ENCODE measurements at places on chromosomes 5 and 9. TPM values are rescaled to one million over a fixed set of nuclear protein-coding genes. Genes with fewer than 3 reads are reported as not detected.

The ANAPC2 gene
- total RNA-seq: 18.9 TPM

DNA sequence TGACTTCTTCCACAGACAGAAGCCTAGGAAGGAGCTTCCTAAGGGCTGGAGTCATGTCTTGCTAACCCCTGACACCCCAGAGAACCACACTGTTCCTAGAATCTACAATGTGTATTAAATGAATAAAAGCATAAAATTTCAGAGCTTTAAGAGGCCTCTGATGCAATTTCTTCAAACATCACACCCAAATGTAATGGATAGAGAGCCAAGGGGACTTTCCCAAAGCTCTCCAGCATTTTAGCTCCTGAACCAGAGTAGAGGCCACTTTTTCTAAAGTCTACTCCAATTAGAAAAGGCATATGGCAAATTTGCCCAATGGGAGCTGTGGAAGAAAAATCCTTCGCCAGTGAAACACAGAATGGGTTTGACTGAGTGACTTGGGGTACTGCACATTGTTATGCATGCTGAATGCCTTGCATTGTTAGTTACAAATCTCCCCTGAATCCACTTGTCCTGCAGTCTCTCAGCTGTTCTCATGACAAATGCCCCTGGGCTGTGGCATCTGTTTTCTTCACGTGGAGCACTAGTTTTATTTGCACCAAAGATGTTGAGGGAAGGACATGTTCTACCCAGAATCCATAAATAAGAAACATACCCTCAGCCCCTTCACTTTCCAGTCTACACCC is 334.0 kb downstream of the ASTN2 start:
- peak; percentile 31 for DNase-seq

The PAXX gene
- total RNA-seq: 31.5 TPM

DNA sequence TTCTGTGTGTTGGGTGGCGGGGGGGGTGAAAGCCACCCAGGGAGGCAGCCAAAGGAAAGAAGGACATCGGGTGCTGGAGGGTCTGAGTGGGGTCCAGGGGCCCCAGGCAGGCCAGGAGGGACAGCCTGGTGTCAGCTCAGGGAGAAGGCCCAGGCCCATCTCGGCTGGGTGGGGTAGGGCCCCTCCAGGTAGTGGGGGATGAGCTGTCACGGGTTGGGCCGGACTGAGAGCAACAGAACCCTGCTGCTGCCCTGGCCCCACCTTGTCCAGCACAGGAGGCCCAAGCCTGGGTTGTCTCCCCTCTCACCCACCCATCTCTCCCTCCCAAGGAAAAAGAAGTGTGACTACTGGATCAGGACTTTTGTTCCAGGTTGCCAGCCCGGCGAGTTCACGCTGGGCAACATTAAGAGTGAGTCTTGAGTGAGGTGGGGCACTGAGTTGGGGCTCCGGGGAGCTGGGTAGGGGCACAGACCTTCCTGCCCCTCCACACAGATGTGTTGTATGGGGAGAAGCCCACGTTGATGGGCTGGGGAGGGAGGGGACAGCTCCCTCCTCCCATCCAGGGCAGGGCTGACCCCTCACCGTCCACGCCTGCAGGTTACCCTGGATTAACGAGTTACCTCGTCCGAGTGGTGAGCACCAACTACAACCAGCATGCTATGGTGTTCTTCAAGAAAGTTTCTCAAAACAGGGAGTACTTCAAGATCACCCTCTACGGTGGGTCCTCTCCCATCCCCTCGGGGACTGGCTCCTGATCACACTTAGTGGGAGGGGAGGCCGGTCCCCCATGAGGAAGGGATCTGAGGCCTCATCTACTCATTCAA is 2.3 kb downstream of the LCN2 start:
- no peak for DNase-seq

DNA sequence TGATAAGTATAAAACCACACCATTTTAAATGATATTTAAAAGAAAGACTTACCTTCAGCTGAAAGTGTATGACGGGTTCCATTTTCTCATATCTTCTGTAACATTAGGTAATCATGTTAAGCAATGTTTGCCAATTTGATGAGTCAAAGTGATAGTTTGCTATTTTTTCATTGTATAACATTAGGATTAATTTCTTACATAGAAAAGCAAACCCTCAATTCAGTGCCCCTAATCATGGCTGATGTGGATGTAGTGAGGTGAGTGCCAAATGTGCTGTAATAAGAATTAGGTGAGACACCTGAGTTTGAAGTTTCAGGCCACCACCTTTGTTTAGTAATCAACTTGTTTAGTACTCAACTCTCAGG is 68.0 kb downstream of the UNC13B start:
- DNase-seq: no peak

DNA sequence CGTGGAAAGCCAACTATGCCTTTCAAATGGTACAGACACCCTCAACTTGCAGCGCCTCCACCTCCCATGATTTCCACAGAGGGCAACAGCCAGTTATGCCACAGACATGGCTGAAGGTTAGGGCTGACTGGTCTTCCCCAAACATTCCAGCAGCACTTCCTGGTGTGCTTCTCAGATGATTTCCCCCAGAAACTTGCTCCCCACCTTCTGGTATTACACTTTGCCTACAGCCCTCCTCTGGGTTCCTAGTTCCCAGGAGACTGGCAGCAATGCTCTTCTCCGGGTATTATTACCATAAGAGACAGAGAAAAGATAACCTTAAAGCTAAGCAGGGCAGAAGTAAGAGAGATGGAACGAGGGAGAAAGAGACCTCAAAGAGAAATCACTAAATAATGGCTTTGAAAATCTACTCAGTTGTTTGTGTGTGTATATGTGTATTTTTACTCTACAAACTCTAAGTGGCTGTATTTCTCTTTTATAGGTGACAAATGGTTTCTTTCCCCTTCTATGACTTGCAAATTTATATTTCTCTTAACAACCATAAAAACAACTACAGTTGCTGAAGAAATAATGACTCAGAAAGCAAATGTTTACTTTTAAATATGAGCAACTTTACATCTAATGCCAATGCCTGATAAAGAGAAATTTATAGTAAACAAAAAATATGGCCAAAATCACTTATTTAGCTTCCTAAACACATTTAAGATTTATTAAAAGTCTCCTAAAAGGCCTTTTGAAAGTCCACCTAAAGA is 133.8 kb downstream of the PDE4D start:
- DNase-seq: no peak

- no peak for DNase-seq
These were observed 6.4 kb downstream of the CSF1R start for GRCh38 chr5:150079909-150080461.

The C5orf52 gene
- total RNA-seq: not detected

DNA sequence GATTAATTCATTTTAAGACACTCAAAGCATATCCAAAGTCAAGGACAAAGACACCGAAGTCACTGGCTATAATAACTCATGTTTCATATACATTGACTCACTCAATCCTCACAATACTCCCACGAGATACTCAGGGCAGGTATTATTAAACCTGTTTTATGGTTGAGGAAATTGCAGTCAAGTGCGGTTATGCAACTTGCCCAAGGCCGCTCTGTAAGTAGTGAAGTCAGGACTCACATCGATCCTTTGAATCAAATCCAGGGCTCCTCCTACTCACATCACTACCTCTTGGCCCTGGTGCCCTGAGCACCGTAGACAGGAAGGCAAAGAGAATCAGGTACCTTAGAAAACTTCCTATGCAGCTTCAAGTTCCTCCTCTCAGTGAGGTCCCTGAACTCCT is 87.8 kb upstream of the APC start:
- no peak for DNase-seq

The TERT gene
- 2.4 TPM for total RNA-seq

DNA sequence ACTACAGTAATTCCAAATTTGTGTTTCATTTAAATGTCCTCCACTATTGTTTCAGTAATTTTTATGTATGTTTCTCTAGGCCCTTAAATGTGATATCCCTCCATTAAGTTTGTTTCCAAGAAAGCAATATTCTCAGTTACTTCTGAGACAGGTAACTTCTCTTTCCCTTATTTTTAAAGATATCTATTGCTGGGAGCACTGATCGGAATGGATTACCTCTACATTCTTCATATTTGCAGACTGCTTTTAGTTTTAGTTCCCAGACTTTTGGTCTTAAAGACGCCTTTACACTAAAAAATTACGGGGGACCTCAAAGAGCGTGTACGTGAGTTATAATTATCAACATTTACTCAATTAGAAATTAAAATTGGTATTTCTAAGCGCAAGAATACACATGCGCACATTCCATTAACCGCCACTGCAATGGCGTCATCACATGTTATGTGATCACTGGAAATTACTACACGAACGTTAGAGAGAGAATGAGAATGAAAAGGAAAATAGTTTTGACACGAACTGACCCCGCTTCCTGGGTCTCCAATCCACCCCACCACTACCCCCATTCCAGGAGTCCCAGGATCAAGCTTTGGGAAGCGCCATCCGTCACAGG is 519 bp upstream of the RAD50 start:
- no peak for DNase-seq

The HAVCR2 gene
- 0.19 TPM for total RNA-seq

The NRG2 gene
- total RNA-seq: 0.13 TPM

The GABRA6 gene
- not detected for total RNA-seq

DNA sequence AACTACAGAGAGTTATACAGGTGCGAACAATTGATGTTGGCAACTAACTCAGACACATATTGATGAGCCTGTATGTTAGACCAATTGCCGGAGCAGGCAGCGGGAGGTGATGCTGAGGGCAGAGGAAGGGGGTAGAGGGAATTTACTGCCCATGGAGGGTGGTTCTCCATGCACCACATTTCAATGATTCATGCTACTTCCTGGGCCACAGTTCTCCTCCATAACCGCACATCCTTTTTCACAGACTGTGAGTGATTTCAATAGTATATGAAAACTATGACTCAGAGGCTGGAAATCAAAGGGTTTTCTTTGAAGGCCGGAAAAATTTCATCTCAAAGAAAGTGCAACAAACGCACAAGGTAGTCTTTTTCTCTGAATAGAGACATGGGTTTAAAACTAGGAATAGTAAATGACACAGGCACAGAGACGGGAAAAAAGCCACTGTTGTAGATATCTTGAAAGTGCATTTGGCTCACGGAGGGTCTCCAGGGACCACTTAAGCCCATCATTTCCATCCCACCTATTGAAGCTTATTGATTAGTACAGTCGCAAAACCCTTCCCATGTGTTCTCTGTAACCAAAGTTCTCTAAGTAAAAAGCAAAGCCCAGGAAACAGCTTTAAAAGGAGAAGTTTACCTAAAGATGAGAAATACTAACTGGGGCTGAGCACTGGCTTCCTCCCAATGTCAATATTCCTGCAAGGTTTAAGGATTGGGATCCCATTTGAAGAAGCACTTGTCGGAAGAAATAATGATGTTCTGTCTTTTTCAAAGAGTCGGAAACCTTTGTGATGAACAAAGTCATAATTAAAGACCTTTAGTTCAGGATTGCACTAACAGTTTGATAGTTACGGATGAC is 28.0 kb upstream of the ADAM19 start:
- DNase-seq: no peak

The SH3GL2 gene
- total RNA-seq: 1.2 TPM

DNA sequence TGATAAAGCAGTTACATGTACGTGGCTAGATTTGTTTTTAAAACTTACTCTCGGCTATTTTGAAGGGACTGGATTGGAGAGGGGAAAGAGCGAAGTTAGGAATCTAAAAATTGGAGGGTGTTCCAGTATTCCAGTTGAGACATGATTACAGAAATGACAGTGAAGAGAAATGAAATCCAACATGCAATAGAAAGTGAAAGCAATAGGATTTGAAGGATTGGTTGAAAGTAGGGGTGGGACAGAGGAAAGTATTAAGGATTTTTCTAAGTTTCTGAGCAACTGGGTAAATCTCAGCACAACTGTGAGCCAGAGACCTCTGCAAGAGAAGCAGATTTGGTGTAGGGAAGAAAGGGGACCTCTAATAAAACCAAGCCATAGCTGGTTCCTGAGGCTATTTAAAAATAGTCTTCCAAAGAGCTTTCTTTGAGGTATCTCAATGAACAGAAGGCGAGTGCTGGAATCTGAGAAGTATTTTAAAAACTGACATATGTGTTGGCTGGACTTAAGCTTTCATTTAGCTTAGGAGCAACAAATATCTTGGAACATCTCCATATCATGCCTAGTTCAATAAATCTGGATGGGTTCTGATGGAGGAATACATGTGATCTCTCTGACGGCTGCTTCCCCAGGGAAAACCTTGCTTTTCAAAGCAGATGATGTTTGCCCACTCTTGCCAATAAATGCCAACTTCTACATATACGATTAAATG is 110.4 kb upstream of the IFNK start:
- no peak for DNase-seq

- DNase-seq: no peak
These were observed 106.6 kb downstream of the COL23A1 start for GRCh38 chr5:178483620-178484019.

GRCh38 chr5:54017580-54017979 is 292.8 kb downstream of the ARL15 start:
- peak; percentile 58 for DNase-seq

GRCh38 chr9:98251551-98251950 is 3.9 kb downstream of the TBC1D2 start:
- DNase-seq: no peak

- no peak for DNase-seq
These were observed 115.1 kb downstream of the PALM2AKAP2 start for GRCh38 chr9:109894921-109895758.

GRCh38 chr5:115423051-115423450 is 121.5 kb downstream of the FEM1C start:
- no peak for DNase-seq

The LVRN gene
- total RNA-seq: 0.53 TPM

GRCh38 chr5:14270209-14270702 is 127.1 kb downstream of the TRIO start:
- peak; percentile 87 for DNase-seq

DNA sequence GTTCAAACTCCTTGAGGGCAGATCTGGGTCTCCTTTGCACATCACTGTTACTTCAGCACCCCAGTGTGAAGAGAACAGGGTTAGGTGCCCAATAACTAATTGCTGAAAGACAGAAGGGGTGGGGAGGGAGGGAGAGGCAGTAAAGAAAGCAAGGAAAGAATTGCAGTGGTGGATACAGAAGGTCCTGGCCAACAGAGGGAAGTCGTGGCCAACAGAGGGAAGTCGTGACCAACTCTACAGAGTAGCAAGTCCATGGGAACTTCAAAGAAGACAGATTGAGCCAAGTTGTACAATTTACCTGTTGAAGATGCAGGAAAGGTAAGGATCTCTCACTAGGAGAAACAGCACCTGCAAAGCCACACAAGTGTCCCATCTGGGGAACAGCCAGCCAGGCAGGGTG is 27.0 kb downstream of the CCNJL start:
- no peak for DNase-seq

DNA sequence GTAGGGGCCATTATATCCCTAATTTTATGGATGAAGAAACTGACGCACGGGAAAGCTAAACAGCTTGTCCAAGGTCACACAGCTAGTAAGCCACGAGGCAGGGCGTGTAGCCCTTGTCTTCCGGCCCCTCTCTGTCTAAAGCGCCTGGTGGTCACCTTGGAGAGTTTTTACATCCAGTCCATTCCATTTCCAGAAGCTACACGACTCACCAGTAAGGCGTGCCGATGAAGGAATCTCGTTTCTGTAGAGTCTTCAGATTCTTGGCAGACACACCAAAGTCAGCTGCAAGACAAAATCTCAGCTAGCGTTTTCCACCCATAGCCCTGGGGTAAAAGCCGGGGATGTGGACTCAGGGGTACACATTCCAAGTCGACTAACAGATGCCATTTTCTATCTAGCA is 80.5 kb downstream of the STK10 start:
- DNase-seq: no peak

The IFNB1 gene
- total RNA-seq: not detected

All from neural progenitor cell (in vitro differentiated cells).